ENCODE measurements at places on chromosomes 16 and 17. TPM values are rescaled to one million over a fixed set of nuclear protein-coding genes. Genes with fewer than 3 reads are reported as not detected.

SYT17 gene
- 9.2 TPM for total RNA-seq

KRTAP3-1 gene
- total RNA-seq = not detected

DNA sequence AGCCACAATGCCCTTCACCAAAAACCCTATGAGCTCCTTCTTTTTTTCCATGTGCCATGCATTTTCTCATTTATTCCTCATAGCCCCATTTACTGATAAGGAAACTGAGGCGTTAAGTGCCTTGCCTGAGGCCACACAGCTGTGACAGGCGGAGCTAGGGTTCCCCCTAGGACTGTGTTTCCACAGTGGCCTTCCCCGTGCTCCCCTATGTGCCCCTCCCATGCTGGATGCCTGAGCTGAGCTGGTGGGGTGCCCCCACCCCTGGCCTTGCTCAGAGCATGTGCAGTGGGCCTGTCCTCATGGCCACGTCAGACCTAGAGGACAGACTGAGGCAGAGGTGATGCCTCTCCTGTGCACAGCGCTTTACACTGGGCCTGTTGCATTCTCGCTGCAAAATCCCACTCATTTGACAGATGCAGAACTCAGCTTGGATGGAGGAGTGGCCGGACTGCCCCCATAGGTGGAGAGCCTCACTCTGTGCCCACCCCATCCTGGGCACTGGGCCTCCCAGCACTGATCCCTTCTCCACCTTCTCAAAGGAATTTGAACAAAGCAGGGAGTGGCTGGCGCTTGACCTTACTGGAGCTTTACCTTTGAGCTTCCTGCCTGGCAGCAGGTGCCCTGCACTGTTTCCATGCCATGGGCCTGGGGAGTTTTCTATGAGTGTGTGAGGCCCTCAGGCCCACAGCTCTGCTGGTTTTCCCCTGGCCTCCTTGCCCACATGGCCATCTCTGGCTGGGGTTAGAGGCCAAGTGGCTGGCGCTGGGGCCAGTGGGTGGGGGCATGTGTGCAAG, 2.6 kb downstream of the MAP2K3 start:
- peak; percentile 48 for DNase-seq

DNA sequence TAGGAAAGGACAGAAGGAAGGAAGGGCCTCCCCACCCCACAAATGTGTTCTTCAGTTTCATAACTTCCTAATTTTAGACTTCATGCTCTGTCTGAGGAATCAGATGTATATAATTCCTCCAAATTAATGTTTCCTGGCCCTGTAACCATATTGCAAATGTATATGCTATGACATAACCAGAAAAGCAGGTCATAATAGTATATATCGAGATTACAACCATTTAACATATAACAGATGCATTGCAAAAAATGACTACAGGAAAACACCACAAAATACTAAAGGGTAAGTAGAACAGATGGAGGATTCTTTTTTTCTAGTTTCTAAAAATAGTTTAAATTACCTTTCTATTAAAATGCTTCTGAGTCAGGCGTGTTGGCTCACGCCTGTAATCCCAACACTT, 3.1 kb upstream of the EXOC7 start:
- no peak for DNase-seq

CLEC3A gene
- not detected for total RNA-seq

DNA sequence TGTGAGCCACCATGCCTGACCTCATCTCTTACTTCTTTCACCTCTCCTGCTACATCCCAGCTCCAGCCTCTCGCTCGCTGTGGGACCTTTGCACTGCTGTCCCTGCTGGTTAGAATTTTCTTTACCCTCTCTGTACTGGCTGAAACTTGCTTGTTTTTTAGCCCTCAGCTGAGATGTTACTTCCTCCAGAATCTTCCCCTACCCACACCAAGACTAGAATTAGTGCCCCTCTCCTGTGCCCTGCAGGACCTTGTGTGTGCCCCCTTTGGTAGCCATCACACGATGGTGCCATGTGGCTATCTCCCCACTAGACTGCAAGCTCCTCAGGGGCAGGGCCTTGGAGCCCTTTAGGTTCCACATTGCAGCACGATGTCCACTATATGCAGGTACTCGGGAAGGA, 84.1 kb downstream of the AIPL1 start:
- no peak for DNase-seq

DNA sequence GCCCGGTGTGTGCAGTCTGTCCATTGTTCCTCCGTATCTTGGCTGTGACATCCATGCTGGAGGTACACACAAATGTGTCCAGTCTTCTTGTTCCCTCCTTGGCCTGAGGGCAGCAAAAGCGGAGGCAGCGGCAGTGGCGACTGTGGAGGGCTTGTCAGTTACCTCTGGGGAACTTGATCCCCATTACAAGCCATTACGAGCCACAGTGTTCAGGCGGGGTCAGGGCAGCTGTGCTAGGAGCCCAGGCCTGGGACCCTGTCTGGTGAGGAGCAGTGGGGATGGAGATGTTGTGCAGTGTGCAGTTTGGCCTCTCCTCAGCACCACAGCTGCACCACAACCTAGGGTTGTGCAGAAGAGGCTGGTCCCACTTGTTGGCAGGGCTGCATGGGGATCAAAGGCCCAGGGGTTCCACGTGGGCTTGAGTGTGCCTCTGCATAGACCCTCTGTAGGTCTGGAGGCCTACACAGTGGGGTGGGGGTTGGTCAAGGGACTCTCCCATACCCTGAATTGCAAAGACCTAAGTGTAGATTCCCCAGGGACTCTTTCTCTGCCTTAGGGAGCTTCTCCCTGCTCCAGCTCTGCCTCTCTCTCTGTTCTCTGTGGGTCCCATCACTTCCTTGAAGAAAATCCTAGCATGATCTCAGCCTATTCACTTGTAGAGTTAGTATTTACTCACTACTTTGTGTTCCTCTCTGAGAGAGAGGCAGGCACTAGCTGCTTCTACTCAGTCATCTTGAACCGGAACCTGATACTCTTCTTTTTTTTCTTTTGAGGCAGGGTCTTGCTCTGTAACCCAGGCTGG, 58.8 kb downstream of the SLFN11 start:
- no peak for DNase-seq

- DNase-seq = no peak
Observed at GRCh38 chr17:59180626-59181025, 25.1 kb downstream of the PRR11 start.

PNMT gene
- 1.3 TPM for total RNA-seq

GRCh38 chr16:51464996-51465395, 313.9 kb upstream of the SALL1 start:
- no peak for DNase-seq

- DNase-seq = peak; percentile 74
Observed at GRCh38 chr17:3012926-3013581, 50.4 kb downstream of the OR1D5 start.

TMUB2 gene
- 31.0 TPM for total RNA-seq

AOC2 gene
- 3.0 TPM for total RNA-seq

- DNase-seq = no peak
Observed at GRCh38 chr17:27339198-27339835, 45.4 kb downstream of the WSB1 start.

ITGB3 gene
- 2.0 TPM for total RNA-seq

ZNF287 gene
- 7.6 TPM for total RNA-seq

DNA sequence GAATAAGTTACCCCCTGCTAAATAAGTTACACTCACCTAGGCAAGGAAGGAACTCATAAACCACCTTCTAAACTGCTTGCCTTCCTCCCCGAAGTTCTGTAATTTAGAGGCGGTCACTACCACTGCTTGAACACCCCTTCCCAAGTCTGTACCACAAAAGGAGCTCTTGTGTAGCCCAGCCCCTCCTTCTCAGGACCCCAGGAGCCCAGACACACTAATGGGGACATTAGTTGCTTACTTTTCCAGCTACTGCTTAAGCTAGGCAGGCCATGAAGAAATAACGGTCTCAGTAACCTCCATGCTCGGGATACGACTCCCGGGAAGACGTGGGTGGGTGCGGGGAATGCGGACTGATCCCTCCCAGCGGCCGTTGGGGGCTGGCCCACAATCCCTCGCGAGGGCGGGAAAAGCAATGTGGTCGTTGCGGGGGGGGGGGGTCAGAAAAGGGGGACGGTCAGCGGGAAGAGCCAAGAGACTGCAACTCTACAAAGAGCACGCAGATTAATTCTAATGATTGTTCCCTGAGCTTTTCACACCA, at the start of gene TEX14:
TSS of gene TEX14 (minus strand) at position 345 of the 538 bp plus-strand sequence. CDS start 40,044 bp downstream, outside the sequence.
- peak; percentile 16 for DNase-seq
